ENCODE measurements at places on chromosomes 2 and 18. TPM values are rescaled to one million over a fixed set of nuclear protein-coding genes. Genes with fewer than 3 reads are reported as not detected.

Gene MRPL30
- total RNA-seq = 23.9 TPM

Gene QPCT
- not detected for total RNA-seq

Gene ZNF892
- total RNA-seq = 4.0 TPM

Gene GKN2
- total RNA-seq = not detected

Gene XIRP2
- total RNA-seq = not detected

Gene ALPP
- total RNA-seq = not detected

Gene PSMA8
- 0.89 TPM for total RNA-seq

DNA sequence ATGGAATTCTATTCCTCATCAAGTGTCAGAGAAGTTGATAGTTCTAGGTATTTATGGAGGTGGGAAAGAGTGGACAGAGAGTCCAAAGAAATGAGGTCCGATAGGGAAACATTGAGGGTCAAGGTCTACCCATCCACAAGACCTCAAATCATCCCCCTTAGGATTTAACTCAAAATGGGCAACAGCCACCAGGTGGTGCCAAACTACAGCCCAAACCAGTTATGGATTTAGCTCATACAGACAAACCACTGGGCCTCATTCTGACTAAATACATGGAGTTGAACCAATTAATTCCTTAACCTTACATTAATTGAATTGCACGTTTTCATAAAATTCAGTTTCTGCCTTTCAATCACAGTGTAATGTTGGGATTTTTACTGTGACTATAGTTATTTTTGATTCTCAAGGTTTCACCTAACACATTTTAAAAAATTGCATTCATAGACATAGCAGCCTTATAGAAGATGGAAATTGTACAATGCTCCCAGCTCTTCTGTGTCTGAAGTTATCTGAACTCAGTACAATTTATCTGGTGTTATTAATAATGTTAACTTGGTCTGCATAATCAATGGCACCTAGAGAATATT is 98.2 kb upstream of the HNMT start:
- DNase-seq = peak; percentile 52
- no peaks in the 10 kb centered on the region for H3K27me3 ChIP-seq
- no peak overlapping the region for H3K27ac ChIP-seq
- no peaks in the 10 kb centered on the region for H3K36me3 ChIP-seq

DNA sequence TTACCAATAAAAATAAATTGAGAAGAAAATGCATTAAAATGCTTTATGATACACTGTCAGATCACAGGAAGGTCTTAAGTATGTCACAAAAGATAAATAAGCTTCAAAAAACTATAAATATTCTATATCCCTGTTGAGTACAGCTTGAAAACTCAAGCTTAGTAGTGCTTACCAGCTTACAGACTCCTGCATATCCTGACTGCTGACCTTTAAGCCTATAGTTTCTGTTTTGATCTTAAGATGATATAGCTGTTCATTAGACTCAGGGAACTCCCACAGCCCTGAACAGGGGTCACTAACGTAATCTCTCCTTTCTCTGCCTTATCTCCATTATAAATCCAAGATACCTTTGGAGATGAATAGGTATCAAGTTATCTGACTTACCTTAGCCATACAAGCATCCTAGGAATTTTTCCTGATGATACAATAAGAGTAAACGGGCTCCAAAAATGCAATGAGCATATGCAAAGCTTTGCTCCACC is 93.7 kb upstream of the RBBP8 start:
- no peak overlapping the region for H3K4me3 ChIP-seq
- no peaks in the 10 kb centered on the region for H3K4me1 ChIP-seq
- H3K27me3 ChIP-seq = peaks cover 11% of the 10 kb centered on the region

DNA sequence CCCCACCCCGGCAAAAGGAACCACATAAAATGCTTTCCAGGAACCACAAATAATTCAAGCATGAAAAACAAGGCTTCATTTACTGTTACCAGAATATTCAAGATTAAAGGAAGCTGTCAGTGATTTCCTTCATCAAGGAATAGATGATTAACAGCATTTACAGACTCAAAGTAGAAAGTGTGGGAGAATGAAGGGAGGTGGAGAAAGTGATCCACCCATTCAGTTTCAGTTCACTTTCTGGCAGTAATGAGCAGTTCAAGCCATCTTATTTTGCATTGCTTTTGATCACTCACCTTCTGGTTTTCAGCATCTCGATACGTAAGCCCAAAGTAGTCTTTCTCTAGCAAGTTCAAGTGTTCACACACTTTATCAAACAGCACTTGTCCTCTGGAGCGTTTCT is 99.0 kb downstream of the EPB41L3 start:
- H3K4me3 ChIP-seq = no peak overlapping the region
- no peaks in the 10 kb centered on the region for H3K27me3 ChIP-seq

DNA sequence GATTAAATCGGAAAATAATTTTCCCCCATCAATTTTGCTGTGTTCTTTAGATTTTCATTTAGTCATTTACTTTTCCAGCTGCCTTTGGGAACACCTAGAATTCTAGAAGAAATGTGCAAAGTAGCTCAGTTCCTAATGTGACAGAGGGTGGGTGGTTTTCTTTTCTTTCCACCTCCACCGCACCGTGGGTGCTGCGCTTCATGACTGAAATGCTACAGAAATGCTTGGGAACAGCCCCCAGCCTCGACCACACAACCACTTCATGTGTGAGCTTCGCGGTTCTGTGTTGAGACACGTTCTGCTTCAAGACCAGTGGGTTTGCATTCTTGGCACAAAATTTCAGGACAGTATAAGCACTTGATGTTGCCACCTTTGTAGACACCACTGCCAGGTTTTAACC is 30.9 kb downstream of the E2F6 start:
- DNase-seq = no peak
- H3K27ac ChIP-seq = no peak overlapping the region
- H3K36me3 ChIP-seq = peaks cover 2% of the 10 kb centered on the region
- H3K4me1 ChIP-seq = no peaks in the 10 kb centered on the region
- no peaks in the 10 kb centered on the region for H3K27me3 ChIP-seq

- no peak for DNase-seq
- H3K27ac ChIP-seq = no peak overlapping the region
- H3K27me3 ChIP-seq = peaks cover 75% of the 10 kb centered on the region
- H3K4me3 ChIP-seq = no peak overlapping the region
- H3K36me3 ChIP-seq = no peaks in the 10 kb centered on the region
These were observed 2.9 kb downstream of the FN1 start for GRCh38 chr2:215432759-215433594.

DNA sequence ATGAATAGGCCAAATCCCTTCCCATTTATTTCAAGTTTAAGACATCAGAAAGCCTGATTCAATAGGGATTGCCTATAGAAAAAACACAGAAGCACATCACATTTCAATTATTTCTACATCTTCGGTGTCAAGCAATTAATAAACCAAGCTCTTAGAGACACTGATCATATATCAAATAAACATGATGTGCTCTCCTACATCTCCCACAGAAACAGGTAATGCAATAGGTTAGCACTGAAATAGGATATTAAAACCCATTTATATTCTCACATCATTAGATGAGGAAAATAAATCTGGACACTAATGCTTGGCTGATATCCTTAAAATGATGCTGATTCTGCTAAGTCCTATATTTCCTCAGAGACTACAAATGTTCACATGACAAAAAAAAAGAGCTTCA is 364.7 kb downstream of the MBD2 start:
- H3K36me3 ChIP-seq = no peaks in the 10 kb centered on the region
- DNase-seq = no peak
- H3K4me3 ChIP-seq = no peak overlapping the region
- no peaks in the 10 kb centered on the region for H3K4me1 ChIP-seq
- H3K27ac ChIP-seq = no peak overlapping the region
- no peaks in the 10 kb centered on the region for H3K27me3 ChIP-seq

DNA sequence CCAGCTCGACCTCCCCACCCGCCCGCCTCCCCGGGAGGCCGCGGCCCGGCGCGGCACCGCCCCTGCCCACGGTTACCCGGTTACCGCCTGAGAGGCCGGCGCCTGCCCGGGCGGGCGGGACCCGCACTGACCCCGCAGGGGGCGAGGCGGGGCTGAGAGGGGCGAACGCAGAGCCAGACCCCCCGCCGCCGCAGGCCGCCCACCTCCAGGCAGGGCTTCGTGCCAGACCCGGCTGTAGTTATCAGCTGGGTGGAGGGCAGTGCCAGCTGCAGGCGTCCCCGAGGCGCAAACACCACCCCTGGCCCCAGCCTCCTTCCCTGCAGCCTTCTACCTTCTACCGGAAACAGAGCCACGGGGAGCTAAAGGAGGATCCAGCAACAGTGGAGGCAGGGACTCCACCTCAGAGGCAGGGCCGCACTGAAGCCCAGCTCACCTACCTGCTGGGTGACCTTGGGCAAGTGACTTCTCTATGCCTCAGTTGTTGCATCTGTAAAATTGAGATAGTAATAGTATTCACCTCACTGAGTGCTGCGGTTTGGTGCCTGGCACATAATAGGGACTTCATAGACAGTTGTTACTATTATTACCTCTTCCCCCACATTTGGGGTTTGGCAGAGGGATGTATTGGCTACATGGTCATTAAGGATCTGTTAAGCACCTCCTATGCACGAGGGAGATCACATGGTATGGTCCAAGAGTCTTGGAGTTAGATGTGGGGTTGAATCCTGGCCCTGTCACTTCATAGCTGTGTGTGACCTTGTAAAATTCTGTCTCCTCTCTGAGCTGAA is 231.6 kb upstream of the SMAD2 start:
- H3K4me3 ChIP-seq = peak overlapping the region; percentile 65
- no peaks in the 10 kb centered on the region for H3K36me3 ChIP-seq
- H3K27ac ChIP-seq = no peak overlapping the region
- peak; percentile 10 for DNase-seq

DNA sequence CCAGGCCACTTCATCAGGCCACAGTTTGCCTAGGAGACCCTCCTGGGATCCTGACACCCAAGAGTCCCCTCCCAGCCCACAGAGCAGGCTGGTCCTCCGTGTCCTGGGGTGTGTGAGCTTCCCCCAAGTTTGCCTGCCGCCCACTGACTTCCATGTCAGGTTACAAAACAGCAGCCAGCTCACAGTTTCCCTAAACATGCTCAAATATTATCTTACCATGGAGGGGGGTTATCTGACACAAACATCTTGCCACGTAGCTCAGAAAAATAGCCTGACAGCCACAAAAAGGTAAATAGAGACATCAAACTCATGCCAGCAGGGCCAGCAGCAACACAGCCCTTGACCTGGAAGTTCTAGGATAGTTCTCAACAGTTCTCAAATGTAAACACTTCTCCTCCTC is 346.5 kb downstream of the TNS1 start:
- H3K27me3 ChIP-seq = peaks cover 5% of the 10 kb centered on the region
- H3K27ac ChIP-seq = no peak overlapping the region
- H3K4me1 ChIP-seq = peaks cover 9% of the 10 kb centered on the region
- no peak for DNase-seq

DNA sequence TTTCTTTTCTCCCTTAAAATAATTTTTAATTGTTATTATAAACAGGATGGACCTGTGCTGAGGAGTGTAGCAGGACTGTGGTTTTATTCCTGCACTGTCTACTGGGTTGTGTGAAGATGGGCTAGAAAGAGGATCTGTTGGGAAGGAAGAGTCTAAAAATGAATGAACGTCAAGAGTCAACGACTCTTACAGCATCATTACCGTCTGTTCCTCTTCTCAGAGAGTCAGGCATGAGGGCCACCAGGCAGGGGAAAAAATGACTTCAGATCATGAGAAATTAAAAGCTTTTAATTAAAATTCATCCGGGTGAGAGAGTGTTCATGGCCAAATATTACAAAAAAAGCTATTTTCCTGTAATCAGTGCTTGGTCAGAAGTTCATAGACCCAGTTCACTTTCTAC is 32.6 kb downstream of the SRSF7 start:
- no peak overlapping the region for H3K27ac ChIP-seq
- peaks cover 57% of the 10 kb centered on the region for H3K36me3 ChIP-seq
- no peak overlapping the region for H3K4me3 ChIP-seq

DNA sequence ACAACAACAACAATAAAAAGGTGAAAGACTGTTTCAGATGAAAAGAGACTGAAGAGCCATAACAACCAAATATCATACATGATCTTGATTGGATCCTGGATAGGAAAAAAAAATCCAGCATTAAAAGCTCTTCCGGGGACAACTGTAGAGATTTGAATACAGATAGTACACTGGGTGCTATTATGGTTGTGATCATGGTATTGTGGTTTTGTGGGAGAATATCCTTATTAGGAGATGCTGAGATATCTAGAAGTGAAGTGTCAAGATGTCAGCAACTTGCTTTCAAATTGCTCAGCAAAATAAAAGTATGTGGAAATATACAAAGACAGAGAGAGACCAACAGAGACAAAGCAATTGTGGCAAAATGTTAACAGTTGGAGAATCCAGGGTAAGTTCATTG is 15.5 kb upstream of the SPATA3 start:
- H3K27ac ChIP-seq = peak overlapping the region; percentile 32
- H3K27me3 ChIP-seq = peaks cover 9% of the 10 kb centered on the region
- H3K4me1 ChIP-seq = peaks cover 73% of the 10 kb centered on the region
- peak overlapping the region; percentile 23 for H3K4me3 ChIP-seq
- no peaks in the 10 kb centered on the region for H3K36me3 ChIP-seq

- no peaks in the 10 kb centered on the region for H3K27me3 ChIP-seq
- H3K4me1 ChIP-seq = peaks cover 17% of the 10 kb centered on the region
- peaks cover 8% of the 10 kb centered on the region for H3K36me3 ChIP-seq
- no peak overlapping the region for H3K4me3 ChIP-seq
- no peak overlapping the region for H3K27ac ChIP-seq
These were observed 63.4 kb downstream of the SPATS2L start for GRCh38 chr2:200369886-200370285.

- DNase-seq = peak; percentile 59
- peak overlapping the region; percentile 97 for H3K27ac ChIP-seq
- H3K36me3 ChIP-seq = peaks cover 36% of the 10 kb centered on the region
- H3K4me1 ChIP-seq = peaks cover 54% of the 10 kb centered on the region
- no peaks in the 10 kb centered on the region for H3K27me3 ChIP-seq
- H3K4me3 ChIP-seq = peak overlapping the region; percentile 91
These were observed 1.2 kb downstream of the CFLAR start for GRCh38 chr2:201116959-201117734.

DNA sequence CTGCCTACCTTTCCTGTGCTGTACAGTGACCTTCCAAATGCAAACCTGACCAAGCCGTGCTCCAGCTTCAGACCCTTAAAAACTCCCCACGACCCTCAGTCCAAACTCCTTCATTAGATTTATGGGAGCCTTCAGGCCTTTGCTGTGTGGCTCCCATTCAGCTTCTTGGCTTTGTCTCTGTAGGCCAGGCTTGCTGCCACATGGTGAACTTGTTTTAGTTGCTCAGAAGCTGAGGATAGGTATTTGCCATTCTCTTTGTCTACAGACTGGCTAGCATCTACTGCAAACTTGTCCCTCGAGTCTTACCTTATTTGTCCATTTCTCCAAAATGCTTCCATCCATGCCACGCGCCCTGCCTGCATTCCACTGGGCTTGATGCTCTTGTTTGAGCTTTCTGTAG is 49.1 kb downstream of the SOX11 start:
- H3K36me3 ChIP-seq = no peaks in the 10 kb centered on the region
- no peak for DNase-seq
- no peak overlapping the region for H3K27ac ChIP-seq
- H3K27me3 ChIP-seq = no peaks in the 10 kb centered on the region
- no peak overlapping the region for H3K4me3 ChIP-seq
